ENCODE measurements at places on chromosomes 7 and 10.

- DNase-seq: peak; percentile 96
Observed at GRCh38 chr7:102306916-102307677, 20.4 kb downstream of the SH2B2 start.

DNA sequence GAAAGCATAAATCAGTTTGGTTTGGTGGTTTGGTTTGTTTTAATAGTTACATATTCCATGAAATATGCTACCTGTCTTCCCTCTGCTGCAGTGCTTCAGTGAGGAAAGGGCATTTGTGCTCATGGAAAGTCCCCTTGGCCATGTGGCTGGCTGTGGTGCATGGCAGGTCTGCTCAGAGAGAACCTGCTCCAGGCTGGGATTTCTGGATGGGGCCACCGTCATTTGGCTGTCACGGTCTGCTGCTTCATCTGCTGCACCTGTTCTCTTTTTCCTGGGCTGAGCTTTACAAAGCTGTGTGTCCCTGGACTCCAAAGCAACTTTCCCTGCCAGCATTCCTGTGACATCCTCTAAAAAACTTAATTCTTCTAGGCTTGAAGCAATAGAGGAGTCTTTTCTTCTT, 8.9 kb downstream of the CDK14 start:
- no peak for DNase-seq

- no peak for DNase-seq
Observed at GRCh38 chr7:37352974-37353948, 95.4 kb downstream of the ELMO1 start.

DNA sequence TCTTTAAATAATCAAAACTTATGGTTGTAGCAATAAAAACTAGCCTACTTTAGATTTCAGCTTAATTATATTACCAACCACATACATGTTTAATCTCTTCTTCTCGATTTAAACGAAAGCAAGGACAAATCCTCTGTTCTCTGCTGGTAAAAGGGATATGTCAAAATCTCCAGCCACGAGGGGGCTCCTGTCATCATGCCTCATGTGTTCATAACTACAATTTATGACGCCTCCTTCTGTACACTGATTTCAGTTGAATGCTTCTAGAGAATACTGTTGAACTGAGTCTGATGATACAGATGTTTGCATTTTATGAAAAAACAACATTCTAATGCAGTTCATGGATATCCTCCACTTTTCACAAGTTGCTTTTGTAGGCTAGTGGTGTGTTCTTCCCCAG, 220.0 kb upstream of the DPP6 start:
- DNase-seq: no peak
